T-cell (primary cell): ENCODE measurements at places on chromosomes 2 and 18.
A peak's percentile ranks its signal among the peaks of the same experiment; 100 is the strongest.

DNA sequence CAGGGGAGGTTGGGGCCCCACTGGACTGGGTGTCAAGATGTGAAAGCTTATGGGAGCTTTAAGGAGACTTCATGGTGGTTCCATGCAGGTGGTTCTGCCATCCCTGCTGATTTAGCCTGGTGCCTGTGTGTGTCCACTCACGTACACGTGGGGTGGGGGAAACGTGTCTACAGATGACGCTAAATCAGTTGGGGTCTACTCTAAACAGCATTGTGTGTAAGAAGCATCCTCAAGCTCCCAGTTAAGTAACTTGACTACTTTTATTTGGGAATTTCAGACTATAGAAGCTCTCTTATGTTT lies 47.1 kb downstream of the BCL2L11 start:
- no peak for DNase-seq

DNA sequence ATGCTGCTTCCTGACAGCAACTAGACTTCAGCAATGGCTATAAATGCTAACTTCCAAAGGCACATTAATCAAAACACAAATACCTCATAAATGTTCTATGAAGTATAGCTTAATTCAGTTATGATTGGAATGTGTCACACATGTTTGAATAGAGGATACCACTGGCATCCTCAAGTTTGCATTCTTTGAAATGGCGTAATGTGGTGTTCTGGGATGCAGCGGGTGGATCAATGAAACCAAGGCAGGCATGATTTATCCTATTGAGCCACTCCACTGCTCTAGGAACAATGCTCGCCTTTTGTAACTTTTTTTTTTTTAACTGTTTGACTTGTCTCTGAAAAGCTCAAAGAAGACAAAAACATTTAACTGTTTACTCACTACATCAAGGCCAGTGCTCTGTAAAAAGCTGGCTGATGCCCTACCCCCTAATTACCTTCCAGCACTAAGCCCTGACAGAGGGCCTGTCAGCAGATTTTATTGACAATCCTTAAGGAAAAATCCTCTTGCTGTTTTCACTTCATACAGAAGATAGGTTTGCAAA lies 278.8 kb upstream of the SESTD1 start:
- no peak for DNase-seq

DNA sequence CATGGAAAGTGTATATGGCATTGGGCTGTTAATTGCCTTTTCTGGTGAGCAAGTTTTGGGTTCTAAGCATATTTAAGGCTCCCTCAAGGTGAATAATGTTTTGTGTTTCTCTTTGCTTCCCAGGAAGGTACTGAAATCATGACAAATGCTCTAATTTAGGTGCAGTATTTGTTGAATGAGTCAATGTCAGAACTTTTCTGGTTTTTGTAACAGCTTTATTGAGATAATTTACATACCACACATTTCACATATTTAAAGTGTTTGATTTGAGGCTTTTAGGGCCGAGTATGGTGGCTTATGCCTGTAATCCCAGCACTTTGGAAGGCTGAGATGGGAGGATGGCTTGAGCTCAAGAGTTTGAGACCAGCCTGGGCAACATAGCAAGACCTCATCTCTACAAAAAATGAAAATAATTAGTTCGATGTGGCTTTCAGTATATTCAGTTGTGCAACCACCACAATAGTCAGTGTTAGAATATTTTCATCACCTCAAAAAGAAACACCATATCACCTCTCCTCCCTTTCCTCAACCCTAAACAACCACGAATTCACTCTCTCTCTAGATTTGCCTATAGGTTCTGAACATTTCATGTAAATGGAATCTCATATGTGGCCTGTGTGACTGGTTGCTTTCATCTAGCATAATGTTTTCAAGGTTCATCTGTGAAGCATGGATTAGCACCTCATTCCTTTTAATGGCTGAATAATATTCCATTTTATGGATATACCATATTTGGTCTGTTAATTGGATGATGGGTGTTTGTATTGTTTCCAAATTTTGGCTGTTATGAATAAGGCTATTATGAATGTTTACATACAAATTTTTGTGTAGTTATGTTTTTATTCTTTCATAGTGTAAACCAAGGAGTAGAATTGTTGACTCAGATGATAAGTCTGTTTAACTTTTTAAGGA lies 54.9 kb downstream of the MGAT5 start:
- DNase-seq: no peak

DNA sequence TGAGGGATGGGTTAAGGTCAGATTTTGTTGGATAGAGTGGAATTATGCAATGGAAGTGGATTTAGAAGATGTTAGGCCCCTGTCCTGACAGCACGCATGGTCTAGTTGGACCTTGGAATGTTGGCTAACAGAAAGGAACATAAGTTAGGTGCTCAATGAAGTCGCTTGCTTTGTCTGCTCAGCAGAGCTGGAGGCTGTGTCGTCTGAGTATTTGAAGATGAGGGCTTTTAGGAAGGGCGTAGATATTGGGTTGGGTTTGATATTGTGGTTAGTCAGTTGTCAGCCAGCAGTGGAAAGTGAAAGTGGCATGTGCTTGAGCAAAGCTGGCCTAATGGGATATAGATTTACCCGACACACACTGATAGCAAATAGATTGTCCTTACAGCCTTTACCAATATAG lies 239.3 kb downstream of the PRKCE start:
- DNase-seq: peak; percentile 22

GRCh38 chr2:74532222-74532621 lies 2.5 kb downstream of the HTRA2 start:
- no peak for DNase-seq

GRCh38 chr2:96739076-96739632 lies 710 bp downstream of the LMAN2L start:
- DNase-seq: no peak

DNA sequence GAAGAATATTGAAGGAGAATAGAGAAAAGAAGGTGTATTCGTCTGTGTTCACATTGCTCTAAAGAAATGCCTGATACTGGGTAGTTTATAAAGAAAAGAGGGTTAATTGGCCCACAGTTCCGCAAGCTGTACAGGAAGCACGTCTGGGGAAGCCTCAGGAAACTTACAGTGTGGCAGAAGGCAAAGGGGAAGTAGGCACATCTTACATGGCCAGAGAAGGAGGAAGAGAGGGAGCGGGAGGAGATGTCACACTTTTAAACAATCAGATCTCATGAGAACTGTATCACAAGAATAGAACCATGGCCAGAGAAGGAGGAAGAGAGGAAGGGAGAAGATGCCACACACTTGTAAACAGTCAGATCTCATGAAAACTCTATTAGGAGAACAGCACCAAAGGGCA lies 159.6 kb upstream of the TPO start:
- DNase-seq: no peak

DNA sequence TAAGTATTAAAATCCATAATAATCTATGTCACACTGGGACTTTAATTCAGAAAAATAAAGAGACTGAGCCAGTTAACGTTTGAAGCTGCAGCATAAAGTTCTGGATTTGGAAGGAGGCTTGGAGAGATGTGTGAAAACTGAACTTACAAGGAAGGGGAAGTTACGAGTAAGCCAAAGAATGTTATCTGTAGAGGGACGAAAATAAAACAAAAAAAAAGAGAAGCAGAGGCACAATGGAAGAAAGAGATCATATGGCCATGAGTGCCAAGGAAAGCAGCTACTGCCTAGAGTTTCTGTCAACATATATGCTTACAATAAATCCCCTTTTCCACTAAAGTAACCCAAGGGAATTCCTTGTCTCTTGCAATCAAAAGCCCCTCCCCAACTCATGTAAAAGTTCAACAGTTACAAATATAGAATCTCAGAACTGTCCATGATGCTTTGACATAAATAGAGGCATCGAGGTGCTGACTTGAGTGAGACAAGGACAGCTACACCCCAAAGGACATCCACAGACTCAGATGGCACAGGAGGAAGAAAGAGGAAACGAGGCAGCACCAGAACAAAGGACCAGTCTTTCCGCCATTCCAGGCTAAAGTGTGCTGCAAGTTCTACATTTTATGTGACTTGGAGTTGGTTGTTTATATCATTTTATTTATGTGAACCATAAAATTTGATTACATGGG lies 16.1 kb upstream of the ARL5A start:
- no peak for DNase-seq

DNA sequence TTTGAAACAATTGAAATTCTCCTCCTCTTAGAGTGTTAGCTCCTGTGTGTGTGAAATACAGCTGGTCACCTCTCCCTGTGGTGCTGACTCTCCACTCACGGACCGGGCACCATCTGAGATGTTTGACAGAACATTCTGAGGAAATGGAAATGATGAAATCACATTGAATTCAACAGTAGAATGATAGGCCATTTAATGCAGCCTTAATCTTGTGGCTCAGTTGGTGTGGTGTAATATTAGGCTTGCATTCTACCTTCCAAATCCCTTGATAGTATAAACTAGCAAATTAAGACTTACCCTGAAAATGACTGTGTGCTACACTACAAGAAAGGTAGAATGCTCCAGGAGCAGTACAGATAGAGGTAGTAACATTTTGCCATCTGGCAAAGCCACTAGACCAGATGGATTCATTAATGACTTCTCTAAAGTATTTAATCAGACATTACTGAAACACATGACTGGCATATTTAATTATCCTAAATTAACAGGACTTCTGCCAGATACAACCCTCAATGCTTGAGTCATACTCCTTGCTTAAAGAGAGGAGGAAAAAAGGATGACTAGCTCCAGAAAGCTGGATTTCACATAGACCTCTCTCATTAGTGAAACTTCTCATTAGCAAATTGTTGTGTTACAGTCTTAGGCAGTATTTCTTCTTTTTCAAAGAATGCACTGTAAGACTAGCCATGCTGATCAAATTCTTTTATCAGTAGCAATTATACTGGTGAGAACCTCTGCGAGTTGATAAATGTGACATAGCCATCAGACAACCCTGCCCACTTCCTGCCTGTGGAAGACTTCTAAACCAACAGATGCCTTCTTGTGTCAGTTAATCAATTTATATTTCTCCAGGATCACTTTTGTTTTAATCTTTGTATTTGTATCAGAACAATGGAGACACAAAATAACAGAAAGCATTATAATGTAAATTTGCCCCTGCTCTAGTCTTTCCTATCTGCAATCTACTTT lies 80.6 kb downstream of the EML6 start:
- DNase-seq: no peak
